ENCODE measurements at places on chromosomes 7 and 10.

DNA sequence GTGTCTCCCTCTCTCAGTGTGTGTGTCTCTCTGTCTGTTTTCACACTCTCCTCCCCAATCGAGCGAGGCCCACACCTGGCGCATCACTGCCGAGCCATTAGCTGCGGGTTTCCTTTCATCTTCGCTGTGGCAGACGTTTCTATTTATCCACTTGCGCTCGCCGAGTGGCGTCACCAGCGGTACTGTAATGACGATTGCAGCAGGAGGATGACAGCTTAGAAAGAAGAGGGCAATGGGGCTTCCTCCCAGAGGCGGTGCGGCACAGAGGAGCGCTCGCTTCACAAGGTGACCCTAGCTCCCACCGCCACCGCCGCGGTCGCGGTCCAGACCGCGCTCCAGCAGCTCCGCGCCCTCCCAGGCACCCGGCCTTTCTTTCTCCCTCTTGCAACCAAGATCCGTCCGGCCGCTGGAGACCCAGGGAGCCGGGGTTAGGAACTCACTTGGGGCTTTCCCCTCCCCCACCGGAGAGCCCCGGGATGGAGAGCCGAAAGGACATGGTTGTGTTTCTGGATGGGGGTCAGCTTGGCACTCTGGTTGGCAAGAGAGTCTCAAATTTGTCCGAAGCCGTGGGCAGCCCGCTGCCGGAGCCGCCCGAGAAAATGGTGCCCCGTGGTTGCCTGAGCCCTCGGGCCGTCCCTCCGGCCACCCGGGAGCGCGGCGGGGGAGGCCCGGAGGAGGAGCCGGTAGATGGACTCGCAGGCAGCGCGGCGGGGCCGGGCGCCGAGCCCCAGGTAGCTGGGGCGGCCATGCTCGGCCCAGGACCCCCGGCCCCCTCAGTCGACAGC lies at the start of gene EVX1:
Gene EVX1, plus strand, starts transcription at position 248 of the 785 bp plus-strand sequence. Its CDS starts 229 bp downstream, at position 477.
- DNase-seq = no peak

- no peak for DNase-seq
These were observed 81.4 kb downstream of the VWA2 start for GRCh38 chr10:114320249-114321116.

DNA sequence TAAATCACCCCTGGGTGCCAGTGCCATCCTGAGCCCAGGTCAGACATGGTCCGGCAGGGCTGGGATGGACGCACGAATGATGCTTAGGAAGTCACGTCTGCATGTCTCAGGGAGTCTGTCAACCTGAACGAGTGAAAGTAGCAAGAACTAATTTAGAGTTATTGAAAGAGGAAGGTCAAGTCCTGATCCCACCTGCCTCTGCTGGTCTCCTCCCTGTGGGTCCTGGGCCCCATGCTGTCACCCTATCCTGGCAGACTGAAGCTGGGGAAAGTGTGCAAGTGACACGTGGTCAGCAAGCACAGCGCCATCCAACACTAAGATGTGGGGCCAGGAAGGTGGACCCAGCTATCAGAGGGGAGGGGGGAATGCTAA lies 26.1 kb upstream of the GRID1 start:
- DNase-seq = no peak

- no peak for DNase-seq
These were observed 1.0 kb upstream of the LRRN3 start for GRCh38 chr7:111089822-111090426.

DNA sequence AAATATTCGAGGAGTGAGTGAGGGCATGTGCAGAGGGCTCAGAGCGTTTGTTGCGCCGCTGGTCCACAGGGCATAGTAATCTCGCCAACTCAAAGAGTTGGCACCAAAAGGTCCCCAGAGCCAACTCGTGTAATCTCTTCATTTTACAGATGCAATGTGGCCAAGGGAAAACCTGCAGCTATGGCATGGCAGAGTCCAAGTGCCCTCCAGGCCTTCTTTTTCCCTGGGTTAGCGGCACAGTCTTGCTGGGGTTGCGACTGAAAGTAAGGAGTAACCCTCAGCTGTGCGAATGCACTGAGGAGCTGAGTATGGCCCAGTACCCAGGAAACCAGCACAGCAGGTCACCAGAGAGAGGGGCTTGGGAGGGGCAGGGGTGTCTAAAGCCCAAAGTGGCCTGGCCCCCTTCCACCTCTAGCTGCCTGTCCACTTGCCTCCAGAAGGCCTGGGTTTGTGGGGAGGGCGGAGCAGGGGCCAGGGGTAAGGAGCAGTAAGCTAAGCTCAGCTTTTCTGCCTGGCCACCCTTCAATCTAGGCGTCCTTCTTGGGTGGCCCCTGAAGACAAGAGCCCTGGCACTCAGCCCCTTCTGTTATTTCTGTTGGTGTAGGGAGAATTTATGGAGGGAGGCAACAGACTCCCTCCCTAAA lies 3.3 kb upstream of the GAD2 start:
- no peak for DNase-seq

DNA sequence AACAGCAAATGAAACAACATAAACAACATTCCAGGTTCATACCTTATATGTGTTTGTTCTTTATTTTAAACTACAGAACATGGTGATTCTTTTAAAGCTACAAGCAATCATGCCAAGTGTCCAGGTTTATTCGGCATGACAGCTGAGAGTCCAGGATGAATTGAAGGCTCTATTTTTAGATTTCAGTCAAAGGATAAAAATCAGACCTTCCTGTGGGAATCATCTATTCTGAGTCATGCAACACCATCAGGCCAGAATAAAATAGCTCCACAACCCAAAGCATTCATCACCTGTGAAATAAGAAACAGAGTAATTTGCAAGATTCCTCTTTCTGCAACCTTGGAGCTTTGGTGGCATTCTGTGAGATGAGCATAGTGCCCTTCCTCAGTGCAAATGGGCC lies 292.4 kb upstream of the MYO3A start:
- DNase-seq = no peak

Measured in activated CD4-positive, CD25-positive, alpha-beta regulatory T cell treated with anti-CD3 and anti-CD28 coated beads, Interleukin-2, amount 50 U/mL, for 72 hours (primary cell).